ENCODE measurements at places on chromosomes 1 and 21.
A peak's percentile ranks its signal among the peaks of the same experiment; 100 is the strongest.

GRCh38 chr1:46084553-46085451, 47.6 kb downstream of the PIK3R3 start:
- peaks cover 9% of the 10 kb centered on the region for H3K36me3 ChIP-seq
- DNase-seq, result no peak
- no peaks in the 10 kb centered on the region for H3K27me3 ChIP-seq
- H3K4me1 ChIP-seq, result peaks cover 2% of the 10 kb centered on the region
- H3K4me3 ChIP-seq, result no peak overlapping the region
- H3K27ac ChIP-seq, result no peak overlapping the region

DNA sequence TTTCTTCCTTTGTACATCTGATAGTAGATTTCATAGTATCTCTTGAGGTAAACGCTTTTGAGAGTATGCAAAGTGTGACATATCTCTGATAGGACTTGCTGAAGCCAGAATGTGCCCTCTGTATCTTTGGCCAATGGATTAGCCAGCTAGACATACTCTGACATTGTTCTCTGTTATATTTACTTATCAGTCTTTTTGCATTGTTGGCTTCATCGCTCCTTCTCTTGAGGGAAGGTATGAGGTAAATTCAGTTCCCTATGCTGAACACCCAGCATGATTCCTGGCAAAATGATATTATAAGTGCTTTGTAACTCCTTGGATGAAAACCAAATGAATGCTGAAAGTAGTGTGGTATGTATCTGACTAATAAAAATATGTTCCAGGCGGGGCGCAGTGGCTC, 163.2 kb upstream of the CACYBP start:
- no peak for DNase-seq
- H3K27me3 ChIP-seq, result no peaks in the 10 kb centered on the region
- no peak overlapping the region for H3K4me3 ChIP-seq

GRCh38 chr1:172142324-172142723, 278.2 kb upstream of the C1orf105 start:
- no peaks in the 10 kb centered on the region for H3K36me3 ChIP-seq
- DNase-seq, result no peak
- H3K27me3 ChIP-seq, result no peaks in the 10 kb centered on the region
- H3K27ac ChIP-seq, result peak overlapping the region; percentile 72
- H3K4me1 ChIP-seq, result peaks cover 68% of the 10 kb centered on the region

- H3K4me3 ChIP-seq, result no peak overlapping the region
- H3K27ac ChIP-seq, result no peak overlapping the region
- no peak for DNase-seq
- H3K36me3 ChIP-seq, result no peaks in the 10 kb centered on the region
Observed at GRCh38 chr1:68347415-68347814, 102.3 kb downstream of the RPE65 start.

DNA sequence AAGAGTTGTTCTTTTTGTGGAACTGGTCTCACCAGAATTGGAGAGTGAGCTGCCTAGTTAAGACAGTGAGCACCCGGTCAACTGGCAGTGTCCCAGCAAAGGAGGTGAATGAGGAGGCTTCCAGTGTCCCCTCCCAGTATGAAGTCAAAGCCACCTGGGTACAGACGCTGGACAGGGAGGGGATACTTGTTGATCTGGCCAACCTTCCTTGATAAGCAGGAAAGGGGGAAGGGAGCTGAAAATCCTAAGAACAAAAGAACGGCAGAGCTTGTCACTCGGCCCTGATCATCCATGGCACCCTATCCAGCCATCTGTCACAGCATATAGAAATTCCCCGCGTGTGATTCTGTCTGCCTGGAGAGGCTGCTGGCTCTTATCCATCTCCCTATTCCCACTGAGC, 91.5 kb downstream of the SSBP3 start:
- no peak overlapping the region for H3K4me3 ChIP-seq
- peaks cover 55% of the 10 kb centered on the region for H3K4me1 ChIP-seq
- H3K36me3 ChIP-seq, result peaks cover 10% of the 10 kb centered on the region

DNA sequence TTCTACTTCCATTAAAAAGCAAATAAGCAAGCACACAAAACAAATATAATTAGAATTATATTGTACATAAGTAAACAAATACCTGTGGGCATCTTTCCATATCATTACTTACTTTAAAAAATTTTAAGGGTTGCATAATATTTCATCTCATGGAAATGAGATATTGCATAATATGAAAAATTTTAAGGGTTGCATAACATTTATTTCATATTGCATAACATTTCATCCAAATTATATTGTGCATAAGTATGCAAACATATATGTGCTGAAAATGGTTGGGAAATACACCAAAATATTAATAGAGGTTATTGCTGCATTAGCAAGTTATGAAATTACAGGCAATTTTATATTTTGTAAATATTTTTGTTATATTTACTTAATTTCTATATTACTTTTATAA, 213.7 kb downstream of the KCNH1 start:
- no peak overlapping the region for H3K4me3 ChIP-seq
- no peaks in the 10 kb centered on the region for H3K36me3 ChIP-seq
- DNase-seq, result no peak

GRCh38 chr1:210523830-210524229, 195.1 kb downstream of the HHAT start:
- H3K4me1 ChIP-seq, result peaks cover 14% of the 10 kb centered on the region
- DNase-seq, result no peak
- no peak overlapping the region for H3K4me3 ChIP-seq
- peaks cover 14% of the 10 kb centered on the region for H3K27me3 ChIP-seq
- H3K36me3 ChIP-seq, result no peaks in the 10 kb centered on the region

DNA sequence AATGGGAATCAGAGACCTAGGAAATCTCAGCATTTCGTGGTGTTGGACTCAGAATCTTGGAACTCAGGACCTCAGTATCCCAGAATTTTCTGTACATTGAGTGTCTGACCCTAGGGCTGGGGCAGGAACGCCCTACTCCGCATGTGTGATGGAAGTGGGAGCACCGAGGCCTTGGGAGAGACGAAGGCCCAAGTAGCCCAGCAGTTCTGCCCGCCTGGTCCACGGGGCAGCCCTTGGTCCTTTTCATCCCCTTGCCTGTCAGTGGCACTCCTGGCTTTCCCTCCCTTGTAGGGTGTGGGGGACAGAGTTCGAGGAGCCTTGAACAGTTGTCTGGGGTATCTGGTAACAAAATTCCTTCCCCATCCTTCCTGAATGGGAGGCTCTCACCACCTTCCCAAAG, 10.2 kb downstream of the A3GALT2 start:
- peaks cover 4% of the 10 kb centered on the region for H3K36me3 ChIP-seq
- no peak overlapping the region for H3K27ac ChIP-seq
- H3K27me3 ChIP-seq, result no peaks in the 10 kb centered on the region

DNA sequence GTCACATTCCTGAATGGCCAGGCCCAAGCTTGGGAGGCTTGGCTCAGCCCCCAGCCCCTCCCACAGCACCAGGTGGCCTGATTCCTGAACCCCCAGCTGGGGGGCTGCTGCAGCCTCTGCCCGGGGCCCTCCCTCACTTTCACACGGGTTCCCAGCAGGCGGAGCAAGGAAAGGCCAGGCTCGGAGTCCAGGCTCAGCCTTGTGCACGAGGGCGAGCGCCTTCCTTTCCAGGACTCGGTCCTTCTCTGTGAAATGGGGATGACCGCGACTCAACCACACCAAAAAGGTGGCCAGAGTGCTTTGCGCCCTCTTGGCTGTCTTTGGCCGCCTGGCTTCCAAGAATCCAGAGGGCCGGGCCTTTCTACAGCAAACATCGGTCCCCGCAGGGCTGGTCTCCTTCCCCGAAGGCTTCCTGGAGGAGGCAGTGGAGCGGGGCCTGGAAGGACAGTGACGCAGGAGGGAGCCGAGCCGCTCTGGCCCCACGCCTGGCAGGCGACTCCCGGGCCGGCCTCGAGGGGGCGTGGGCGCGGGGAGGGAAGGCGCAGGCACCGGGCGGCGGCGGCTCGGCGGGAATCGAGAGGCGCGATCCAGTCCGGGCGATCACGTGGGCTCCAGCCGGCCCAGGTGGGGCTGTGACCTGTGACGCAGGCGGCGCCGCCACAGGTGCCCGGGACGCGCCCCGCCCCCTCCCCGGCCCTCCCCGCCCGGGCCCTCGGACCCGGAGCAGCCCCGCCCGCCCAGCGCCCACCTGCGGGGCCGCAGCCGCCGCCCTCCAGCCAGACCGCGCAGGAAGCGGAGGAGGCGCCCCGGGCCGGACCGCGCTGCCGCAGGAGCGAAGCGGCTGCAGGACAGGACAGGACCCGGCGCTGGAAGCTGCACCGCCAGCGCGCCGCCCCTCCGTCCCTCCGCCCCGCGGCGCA, at the start of gene ARHGEF16:
Gene ARHGEF16 (plus strand): TSS at position 775 of the 920 bp plus-strand sequence. CDS start 8,420 bp downstream, outside the sequence.
- DNase-seq, result peak; percentile 47
- no peak within 1 kb of the TSS for H3K27ac ChIP-seq
- H3K36me3 ChIP-seq, result no peaks in the 10 kb centered on the region
- H3K4me3 ChIP-seq, result peak within 1 kb of the TSS; percentile 73
- H3K4me1 ChIP-seq, result peaks cover 21% of the 10 kb centered on the region
- peaks cover 8% of the 10 kb centered on the region for H3K27me3 ChIP-seq

DNA sequence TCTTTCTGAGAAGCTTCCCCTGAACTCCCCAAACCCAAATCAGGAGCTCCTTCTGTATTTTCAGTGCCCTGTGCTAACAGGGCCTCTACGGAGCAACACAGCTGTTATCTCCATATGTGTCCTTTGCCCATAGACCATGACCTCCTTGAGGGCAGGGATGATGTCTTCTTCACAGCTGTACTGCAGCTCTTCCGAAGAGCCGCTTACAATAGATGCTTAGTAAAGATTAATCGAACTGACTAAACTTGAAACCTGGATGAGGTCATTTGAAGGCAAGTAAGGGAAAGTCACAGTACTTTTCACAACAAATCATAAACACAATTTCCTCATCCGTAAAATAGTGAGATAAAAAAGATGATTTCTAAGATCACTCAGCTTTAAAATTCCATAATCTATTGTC, 4.4 kb upstream of the KCNN3 start:
- no peak overlapping the region for H3K4me3 ChIP-seq
- no peaks in the 10 kb centered on the region for H3K36me3 ChIP-seq
- peaks cover 25% of the 10 kb centered on the region for H3K27me3 ChIP-seq
- DNase-seq, result no peak
- H3K4me1 ChIP-seq, result peaks cover 9% of the 10 kb centered on the region
- H3K27ac ChIP-seq, result no peak overlapping the region

GRCh38 chr1:235052067-235053008, 76.3 kb downstream of the TOMM20 start:
- H3K27ac ChIP-seq, result no peak overlapping the region
- DNase-seq, result no peak
- no peak overlapping the region for H3K4me3 ChIP-seq
- H3K27me3 ChIP-seq, result no peaks in the 10 kb centered on the region
- H3K4me1 ChIP-seq, result peaks cover 24% of the 10 kb centered on the region

DNA sequence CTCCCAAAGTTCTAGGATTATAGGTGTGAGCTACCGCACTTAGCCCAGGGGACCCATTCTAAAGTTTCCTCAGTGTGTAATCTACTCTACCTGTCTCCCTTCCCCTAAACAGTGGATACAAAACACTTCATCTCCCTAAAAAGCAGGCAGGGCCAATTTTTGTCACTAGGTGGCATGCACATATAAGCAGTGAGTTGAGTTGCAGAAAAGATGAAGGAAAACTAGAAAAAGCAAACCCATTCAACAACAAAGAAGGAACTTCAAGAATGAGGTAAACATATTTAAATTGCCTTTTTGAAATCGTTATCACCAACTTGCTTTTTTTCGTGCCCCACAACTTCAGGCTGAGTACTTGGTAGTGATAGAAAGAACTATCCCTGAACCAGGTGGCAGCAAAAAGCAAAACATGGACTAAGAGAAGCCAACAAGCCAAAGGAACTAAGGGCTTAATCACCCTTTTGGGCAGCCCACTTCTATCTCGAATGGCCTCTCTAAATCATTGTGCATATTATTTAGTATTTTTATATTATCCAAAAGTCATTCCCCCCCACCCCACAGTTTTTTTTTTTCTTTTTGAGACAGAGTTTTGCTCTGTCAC, 19.7 kb upstream of the ALDH9A1 start:
- no peaks in the 10 kb centered on the region for H3K4me1 ChIP-seq
- H3K36me3 ChIP-seq, result no peaks in the 10 kb centered on the region
- H3K4me3 ChIP-seq, result no peak overlapping the region
- no peak overlapping the region for H3K27ac ChIP-seq
- H3K27me3 ChIP-seq, result no peaks in the 10 kb centered on the region
- no peak for DNase-seq

GRCh38 chr1:147388969-147389368, 146.5 kb downstream of the CHD1L start:
- no peak overlapping the region for H3K4me3 ChIP-seq
- no peaks in the 10 kb centered on the region for H3K4me1 ChIP-seq
- H3K36me3 ChIP-seq, result no peaks in the 10 kb centered on the region
